Posterior vena cava (tissue), 2 donors: ENCODE measurements at places on chromosomes 4 and X. TPM values are rescaled to one million over a fixed set of nuclear protein-coding genes. Genes with fewer than 3 reads are reported as not detected.

FABP2 gene
- total RNA-seq: not detected

MEPE gene
- not detected for total RNA-seq

SSX2 gene
- total RNA-seq: not detected

UTP3 gene
- 22.0 TPM for total RNA-seq

PDCL2 gene
- not detected for total RNA-seq

GALNTL6 gene
- total RNA-seq: not detected

USP17L22 gene
- total RNA-seq: not detected

CACNA1F gene
- 0.10 TPM for total RNA-seq

EIF2S3 gene
- 122 TPM for total RNA-seq

HUWE1 gene
- 199 TPM for total RNA-seq

PGAM4 gene
- not detected for total RNA-seq

EXOC1L gene
- not detected for total RNA-seq

TAPT1 gene
- total RNA-seq: 43.0 TPM

TRAM1L1 gene
- 2.5 TPM for total RNA-seq

TLL1 gene
- 7.8 TPM for total RNA-seq

LIMCH1 gene
- total RNA-seq: 38.7 TPM

BEX5 gene
- total RNA-seq: 3.0 TPM

DUSP21 gene
- not detected for total RNA-seq

UGT2B10 gene
- total RNA-seq: not detected

ADH7 gene
- total RNA-seq: not detected

MTNR1A gene
- total RNA-seq: not detected

VCX3B gene
- not detected for total RNA-seq
